T-cell (primary cell): ENCODE measurements at places on chromosomes 6 and 20. TPM values are rescaled to one million over a fixed set of nuclear protein-coding genes. Genes with fewer than 3 reads are reported as not detected.

Gene PHACTR3
- not detected for total RNA-seq

Gene TNF
- total RNA-seq = 13.8 TPM

Gene SMLR1
- not detected for total RNA-seq

Gene CRISP2
- total RNA-seq = not detected

Gene LAMA4
- not detected for total RNA-seq
